ENCODE measurements at places on chromosomes 3 and 15.

DNA sequence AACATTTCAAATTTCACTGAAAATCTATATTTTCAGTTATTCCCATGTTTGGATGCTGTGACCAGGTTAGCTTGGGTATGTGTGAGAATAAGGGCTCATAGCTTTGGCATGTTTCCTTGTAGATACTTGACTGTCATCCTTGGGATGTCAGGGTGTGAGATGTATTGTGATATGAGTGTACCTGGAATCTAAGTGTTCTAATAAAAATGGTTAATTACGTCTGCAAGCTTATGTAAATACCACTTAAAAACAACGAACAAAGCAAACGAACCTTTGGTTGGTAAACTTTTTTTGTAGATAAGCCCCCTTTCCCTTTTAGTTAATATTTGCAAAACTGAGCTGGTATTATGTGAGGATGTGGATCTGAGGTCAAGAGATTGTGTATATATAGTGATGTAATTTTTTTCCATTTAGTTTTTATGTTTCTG lies 63.5 kb downstream of the FNDC3B start:
- DNase-seq, result no peak

DNA sequence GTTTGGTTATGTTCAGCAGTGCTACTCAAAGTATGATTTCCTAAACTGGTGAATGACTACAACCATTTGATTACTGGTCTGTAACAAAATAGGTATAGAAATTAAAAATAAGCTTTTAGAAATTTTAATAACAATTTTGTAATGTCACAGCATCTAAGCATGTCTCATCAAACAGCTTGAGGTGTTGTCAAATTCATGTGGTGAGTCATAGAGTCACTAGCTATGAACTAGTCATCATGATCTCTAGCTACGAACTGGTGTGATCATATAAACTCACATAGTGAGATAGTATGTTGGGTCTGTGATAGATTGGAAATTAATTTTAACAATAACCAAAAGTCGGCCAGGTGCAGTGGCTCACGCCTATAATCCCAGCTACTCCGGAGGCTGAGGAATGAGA lies 213.9 kb upstream of the RBMS3 start:
- no peak for DNase-seq

DNA sequence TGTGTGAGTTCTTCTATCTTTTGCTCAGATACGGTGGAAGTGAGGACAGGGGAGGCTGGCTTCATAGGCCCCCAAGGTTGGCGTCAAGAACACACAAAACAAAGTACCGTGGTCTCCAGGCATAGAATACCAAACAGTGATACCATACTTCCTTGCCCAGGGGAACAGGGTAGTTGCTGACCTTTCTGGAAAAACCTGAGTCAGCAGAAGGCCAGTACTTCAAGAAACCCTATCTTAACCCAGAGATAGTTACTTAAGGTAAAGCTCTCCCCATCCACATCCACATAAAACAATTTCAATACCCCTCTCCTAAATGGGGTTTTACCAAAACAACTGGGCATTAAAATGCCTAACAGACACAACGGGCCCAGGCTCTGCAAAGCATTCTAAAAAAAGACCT lies 29.6 kb upstream of the RPS17 start:
- DNase-seq, result no peak

DNA sequence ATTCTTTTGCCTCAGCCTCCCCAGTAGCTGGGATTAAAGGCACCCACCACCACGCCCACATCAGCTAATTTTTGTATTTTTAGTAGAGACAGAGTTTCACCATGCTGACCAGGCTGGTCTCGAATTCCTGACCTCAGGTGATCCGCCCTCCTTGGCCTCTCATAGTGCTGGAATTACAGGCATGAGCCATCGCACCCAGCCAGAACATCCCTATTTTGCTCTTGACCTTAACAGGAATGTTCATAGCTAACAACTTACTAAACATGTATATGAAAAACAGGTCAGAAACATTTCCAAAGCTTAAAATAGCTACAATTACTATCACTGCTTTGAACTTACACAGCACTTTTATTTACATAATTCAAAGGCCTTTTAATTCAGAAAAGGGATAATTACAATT lies 33.7 kb downstream of the UQCC5 start:
- no peak for DNase-seq

- DNase-seq, result no peak
These were observed 25.0 kb upstream of the LOXL1 start for GRCh38 chr15:73901126-73901810.

- no peak for DNase-seq
These were observed 21.3 kb upstream of the DHX36 start for GRCh38 chr3:154345422-154346122.

DNA sequence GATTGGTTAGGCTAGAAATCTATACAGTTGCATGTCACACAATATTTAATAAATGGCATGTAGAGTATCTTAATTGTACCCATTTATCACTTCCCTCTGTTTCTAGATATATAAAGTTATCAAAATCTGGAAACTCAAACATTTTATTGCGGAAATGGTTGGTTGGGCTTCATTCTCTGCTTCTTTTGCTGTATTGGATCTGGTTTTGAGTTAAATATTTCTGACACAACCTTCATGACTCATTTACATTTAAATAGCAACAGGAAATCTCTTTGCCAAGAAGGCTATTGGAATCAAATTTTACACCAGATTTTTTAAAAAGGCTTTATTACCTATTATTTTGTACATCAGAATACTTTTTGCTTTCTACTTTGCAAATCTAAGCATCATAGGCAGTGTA lies 153.8 kb downstream of the EBLN2 start:
- DNase-seq, result no peak

- no peak for DNase-seq
These were observed 14.1 kb downstream of the SPPL2A start for GRCh38 chr15:50751394-50751793.

DNA sequence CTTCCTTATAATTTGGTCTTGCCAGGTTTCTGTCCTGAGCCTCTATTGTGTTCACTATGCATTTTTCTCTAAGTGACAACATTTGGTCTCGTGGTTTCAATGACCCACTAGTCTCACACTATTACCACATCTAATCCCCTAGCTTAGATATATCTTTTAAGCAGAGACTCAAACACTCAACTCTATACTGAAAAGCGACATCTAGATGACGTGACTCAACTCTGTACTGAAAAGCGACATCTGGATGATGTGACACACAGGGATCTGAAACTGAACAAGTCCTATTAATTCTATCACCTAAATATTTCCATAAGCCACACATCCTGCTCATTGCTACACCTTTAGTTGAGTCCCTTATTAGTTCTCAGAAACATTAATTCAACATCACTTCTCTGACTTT lies 141.7 kb upstream of the MBNL1 start:
- no peak for DNase-seq
